Suppressor macrophage (primary cell): ENCODE measurements at places on chromosomes 4 and X.
A peak's percentile ranks its signal among the peaks of the same experiment; 100 is the strongest.

DNA sequence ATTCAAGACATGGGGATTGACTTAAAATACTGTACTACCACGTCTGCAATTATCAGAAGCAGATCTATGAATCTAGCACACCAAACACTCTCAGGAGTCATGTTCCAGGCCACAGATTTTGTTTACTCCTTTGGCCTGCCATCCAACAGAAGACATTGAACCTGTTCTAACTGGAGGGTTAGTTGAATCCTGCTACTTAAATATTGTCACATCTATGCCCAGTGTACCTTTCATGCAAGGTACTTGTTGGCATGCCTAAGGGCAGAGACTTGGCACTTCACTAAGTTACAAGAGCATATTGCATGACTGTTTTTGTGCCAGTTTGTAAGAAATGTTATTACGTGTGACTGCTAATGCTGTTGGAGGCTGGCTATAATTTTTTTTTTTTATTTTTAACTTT, 126.9 kb upstream of the BCOR start:
- DNase-seq = no peak

DNA sequence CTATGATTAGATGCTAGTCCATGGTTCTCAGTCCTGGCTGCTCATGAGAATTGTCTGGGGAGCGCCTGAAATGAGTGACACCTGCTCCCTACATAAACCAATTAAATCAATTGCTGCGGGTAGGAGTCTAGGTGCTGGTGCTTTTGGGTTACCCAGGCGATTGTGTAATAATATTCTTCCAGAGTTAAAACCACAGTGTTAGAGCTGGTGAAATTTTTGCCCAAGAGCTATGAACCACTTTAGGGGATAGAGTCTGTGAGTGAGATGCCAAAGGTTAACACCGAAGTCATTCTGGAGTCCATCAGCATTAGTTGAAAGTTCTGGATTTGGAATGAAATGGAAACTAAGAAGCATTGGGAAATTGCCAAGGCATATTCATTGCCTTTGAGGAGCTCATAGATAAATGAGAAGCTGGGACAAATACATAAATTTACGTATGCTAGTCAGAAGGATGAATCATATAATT, 15.3 kb downstream of the PDK3 start:
- DNase-seq = peak; percentile 19

GRCh38 chr4:95243892-95244291, 304.9 kb downstream of the UNC5C start:
- DNase-seq = no peak

- no peak for DNase-seq
Observed at GRCh38 chr4:121788896-121789295, 12.2 kb upstream of the EXOSC9 start.

DNA sequence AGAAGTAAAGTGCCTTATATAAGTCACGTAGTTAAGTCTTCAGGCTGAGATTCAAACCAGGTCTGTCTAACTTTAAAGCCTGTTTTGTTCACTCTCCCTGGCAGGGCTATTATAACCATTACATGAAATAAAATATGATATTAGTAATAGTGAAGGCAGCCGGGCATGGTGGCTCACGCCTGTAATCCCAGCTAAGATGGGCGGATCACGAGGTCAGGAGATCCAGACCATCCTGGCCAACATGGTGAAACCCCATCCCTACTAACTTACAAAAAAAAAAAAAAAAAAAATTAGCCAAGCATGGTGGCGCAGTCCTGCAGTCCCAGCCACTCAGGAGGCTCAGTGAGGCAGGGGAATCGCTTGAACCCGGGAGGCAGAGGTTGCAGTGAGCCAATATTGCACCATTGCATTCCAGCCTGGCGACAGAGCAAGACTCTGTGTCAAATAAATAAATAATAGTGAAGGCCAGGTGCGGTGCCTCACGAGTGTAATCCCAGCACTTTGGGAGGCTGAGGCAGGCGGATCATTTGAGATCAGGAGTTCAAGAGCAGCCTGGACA, 22.1 kb upstream of the SOWAHD start:
- DNase-seq = no peak

GRCh38 chr4:152999346-153000075, 63.4 kb downstream of the FHDC1 start:
- DNase-seq = no peak

GRCh38 chr4:169314906-169315305, 44.1 kb upstream of the SH3RF1 start:
- DNase-seq = no peak

- DNase-seq = no peak
Observed at GRCh38 chr4:169439244-169439643, 168.5 kb upstream of the SH3RF1 start.

- DNase-seq = no peak
Observed at GRCh38 chr4:183670251-183670650, 11.2 kb downstream of the TRAPPC11 start.

- DNase-seq = no peak
Observed at GRCh38 chr4:111572470-111572869, 572.8 kb upstream of the FAM241A start.

GRCh38 chr4:38663801-38664705, at the start of gene KLF3:
KLF3 (plus strand) TSS chr4:38664199; CDS start chr4:38680626, 16,427 bp downstream.
- DNase-seq = peak; percentile 90

GRCh38 chr4:1212546-1213335, 36.2 kb downstream of the CTBP1 start:
- DNase-seq = no peak

GRCh38 chr4:53671757-53672156, 80.5 kb upstream of the LNX1 start:
- DNase-seq = no peak

GRCh38 chr4:113760094-113760794, 1.3 kb downstream of the CAMK2D start:
- peak; percentile 40 for DNase-seq

GRCh38 chrX:47178337-47178736, 15.3 kb upstream of the UBA1 start:
- no peak for DNase-seq

DNA sequence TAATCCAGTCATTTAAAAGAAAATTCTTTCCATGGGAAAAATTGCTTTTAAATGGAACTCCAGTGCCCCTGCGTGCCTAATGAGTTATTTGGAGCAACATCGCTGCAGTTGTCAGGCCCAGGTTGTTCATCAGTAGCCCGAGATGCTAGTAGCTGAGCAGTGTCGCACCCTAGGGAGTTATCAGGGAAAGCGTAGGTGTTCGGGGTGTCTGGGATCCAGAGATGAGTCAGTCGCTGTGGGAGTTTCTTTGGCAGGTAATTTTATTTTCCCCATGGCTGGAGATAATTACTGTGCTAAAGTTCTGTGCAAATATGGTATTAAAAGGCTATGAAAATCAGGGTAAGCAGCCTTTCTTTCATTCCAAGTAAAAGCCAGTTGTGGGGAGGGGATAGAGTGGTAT, 49.4 kb downstream of the ANXA3 start:
- DNase-seq = no peak

GRCh38 chrX:106302304-106302703, 134.2 kb downstream of the PWWP3B start:
- no peak for DNase-seq

GRCh38 chr4:53005149-53005546, 143.0 kb downstream of the RASL11B start:
- peak; percentile 79 for DNase-seq

DNA sequence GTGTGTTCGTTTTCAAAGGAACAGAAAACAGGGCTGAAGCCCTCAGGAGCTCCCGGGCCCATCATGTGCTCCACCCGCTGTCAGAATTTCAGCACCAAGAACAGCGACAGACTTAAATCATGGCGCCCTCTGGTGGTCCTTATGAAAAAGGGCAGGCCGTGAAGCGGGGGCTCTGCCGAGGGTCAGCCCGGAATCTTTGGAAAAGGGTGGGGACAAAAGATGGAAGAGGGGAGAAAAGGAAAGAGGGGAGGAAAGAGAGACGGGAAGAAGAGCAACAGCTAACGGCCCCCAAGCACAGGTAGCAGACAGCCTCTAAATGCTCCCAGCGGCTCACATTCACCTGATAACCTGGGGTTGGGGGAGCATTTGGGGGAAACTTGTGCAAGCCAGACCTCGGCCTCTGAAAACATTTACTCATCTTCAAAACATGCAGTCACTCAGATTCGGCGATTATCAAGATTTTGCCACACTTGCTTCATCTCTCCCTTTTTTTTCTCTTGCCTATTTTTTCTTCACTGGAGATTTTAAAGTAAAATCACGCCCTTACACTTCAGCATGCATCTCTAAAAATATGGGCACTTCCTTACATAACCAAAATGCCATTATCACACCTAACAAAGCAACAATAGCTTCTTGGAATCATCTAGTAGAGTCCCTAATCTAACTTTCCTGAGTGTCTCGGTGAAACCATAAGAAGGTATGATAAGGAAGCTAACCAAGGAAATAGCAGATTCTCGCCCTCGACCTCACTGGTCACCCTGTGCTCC, 28.1 kb upstream of the MAN2B2 start:
- DNase-seq = peak; percentile 76

- no peak for DNase-seq
Observed at GRCh38 chr4:25929298-25929686, 15.3 kb downstream of the SMIM20 start.

DNA sequence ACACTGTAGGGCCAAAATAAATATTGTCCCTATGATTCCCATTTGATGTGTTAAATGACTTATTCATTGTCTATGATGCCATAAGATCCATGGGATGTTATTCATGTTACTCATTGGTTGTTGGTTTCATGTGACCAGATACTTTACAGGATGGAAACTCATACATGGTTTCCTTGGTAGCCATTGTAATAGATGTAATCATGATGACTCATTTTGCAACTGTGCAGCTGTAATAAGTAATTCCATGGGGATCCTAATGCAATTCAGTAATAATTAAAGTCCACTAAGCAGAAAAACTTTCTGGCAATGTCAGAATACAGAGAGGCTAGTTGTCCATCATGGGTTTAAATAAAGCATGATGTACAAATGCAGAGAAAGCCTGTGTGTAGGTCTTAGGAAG, 389.7 kb upstream of the NR3C2 start:
- no peak for DNase-seq

DNA sequence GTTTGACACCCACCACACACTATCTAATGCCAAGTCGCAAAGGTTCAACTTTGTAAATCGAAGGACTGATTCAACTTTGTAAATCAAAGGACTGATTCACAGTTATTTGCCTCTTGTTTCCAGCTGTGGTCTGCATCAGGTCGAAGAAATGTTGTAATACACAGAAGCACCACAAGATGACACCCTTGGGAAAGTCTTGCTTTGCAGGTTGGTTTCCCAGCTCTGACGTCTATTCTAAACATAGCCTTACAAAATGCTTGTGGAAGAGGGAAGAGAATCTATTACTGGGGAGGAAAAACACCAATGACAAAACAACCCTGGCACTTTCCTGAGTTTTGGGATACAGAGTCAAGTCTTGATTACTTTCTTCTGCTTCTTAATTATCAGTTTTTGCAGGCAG, 35.3 kb downstream of the SUPT20HL1 start:
- peak; percentile 76 for DNase-seq

DNA sequence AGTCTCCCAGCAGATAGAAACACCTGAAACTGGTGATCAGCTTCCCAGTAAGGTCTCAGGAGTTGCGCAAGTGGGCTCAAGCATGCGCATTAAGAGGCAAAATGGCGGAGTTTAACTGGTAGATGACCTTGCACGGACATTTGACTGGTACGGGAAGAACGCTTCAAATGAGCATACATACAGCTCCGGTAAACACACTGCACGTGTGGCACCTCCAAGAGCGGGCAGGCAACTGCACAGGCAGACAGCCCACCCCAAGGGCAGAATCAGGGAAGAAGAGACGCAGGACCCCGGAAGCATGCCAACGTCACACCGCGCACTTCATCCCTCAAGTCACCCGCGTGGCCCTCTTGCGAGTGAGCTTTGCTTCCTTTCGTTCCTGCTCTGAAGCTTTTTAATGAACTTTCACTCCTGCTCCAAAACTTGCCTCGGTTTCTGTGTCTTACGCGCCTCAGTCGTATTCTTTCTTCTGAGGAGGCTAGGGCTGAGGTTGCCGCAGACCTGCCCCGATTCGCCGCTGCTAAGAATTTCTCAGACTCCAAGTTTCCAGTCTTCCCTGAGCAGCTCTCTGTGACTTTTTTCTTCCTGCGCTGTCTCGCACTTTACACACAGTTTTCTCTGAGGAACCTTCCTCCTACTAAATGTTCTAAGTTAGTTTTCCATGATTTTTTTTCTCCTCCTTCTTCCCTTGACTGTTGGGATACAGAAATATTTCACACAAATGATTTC, 180.7 kb upstream of the ZFP42 start:
- peak; percentile 1 for DNase-seq

GRCh38 chr4:18056030-18056429, 34.5 kb upstream of the LCORL start:
- no peak for DNase-seq

DNA sequence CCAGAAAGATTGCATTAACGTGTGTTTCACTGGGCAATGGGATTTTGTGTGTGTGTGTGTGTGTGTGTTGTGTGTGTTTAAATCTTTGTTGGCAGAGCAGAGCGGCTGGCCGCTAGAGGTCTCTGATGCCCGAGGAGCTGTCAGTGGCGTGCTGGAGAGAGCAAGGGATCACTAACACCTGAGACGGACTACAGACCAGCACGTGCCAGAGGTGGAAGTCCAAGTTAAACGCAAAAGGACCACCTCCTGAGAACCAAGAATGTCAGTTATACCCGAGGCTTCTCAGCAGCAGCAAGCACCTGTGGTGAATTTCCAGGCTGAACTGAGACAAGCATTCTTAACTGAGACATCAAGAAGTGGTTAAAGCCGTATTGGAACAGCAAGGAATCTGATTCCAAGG, 9.0 kb upstream of the SLC25A14 start:
- DNase-seq = peak; percentile 26

GRCh38 chrX:11290416-11291102, 2.7 kb upstream of the AMELX start:
- no peak for DNase-seq

GRCh38 chrX:154313147-154313546, 17.6 kb downstream of the TKTL1 start:
- DNase-seq = peak; percentile 6

GRCh38 chr4:118904418-118904817, 15.8 kb downstream of the SYNPO2 start:
- no peak for DNase-seq
